ENCODE measurements at places on chromosomes 5 and 9. TPM values are rescaled to one million over a fixed set of nuclear protein-coding genes. Genes with fewer than 3 reads are reported as not detected.

ORM1 gene
- not detected for total RNA-seq

TMOD1 gene
- total RNA-seq: 12.4 TPM

GPBP1 gene
- total RNA-seq: 26.8 TPM

FAM221B gene
- not detected for total RNA-seq

PDE4D gene
- total RNA-seq: 2.8 TPM

DNA sequence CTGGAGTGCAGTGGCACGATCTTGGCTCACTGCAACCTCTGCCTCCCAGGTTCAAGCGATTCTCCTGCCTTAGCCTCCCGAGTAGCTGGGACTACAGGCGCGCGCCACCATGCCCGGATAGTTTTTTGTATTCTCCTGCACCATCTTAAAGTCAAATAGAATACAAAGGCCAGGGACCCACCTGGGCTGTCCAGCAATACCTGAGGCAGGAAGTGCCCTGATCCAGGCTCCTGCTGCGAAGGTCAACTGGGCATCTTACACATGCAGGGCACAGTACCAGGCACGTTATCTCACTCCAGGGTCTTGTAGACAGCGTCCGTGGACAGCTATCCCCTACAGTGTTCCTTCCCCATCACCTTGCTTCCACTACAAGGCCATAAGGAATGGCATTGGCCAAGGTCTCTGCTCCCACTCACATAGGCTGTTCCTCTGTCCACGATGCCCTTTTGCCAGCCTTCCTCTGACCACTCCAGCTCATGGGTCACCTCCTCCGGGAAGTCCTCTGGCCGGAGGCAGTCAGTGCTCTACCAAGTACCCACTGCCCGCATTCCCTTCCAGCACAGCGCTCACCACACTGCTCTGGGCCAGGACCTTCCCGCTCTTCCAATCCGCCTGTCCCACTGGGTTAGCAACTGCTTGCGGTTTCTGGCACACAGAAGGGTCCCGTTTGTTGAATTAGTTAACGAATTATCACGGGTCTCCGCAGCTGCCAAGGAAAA, 978 bp downstream of the P4HA2 start:
- peak; percentile 70 for DNase-seq
- peak overlapping the region; percentile 78 for H3K27ac ChIP-seq
- H3K36me3 ChIP-seq: no peaks in the 10 kb centered on the region
- H3K27me3 ChIP-seq: no peaks in the 10 kb centered on the region

- peak overlapping the region; percentile 99 for H3K4me3 ChIP-seq
- peaks cover 25% of the 10 kb centered on the region for H3K4me1 ChIP-seq
- H3K27me3 ChIP-seq: no peaks in the 10 kb centered on the region
- DNase-seq: peak; percentile 68
- H3K36me3 ChIP-seq: no peaks in the 10 kb centered on the region
These were observed 490 bp downstream of the ICE1 start for GRCh38 chr5:5422819-5423515.

- peaks cover 2% of the 10 kb centered on the region for H3K4me1 ChIP-seq
- no peak overlapping the region for H3K27ac ChIP-seq
- H3K36me3 ChIP-seq: no peaks in the 10 kb centered on the region
- no peak overlapping the region for H3K4me3 ChIP-seq
These were observed 125.8 kb upstream of the SLIT3 start for GRCh38 chr5:169426784-169427183.

- no peaks in the 10 kb centered on the region for H3K36me3 ChIP-seq
- no peak overlapping the region for H3K4me3 ChIP-seq
- DNase-seq: no peak
- peaks cover 10% of the 10 kb centered on the region for H3K4me1 ChIP-seq
These were observed 79.6 kb downstream of the MYO10 start for GRCh38 chr5:16856531-16856930.

GRCh38 chr9:2196757-2197156, 181.6 kb downstream of the SMARCA2 start:
- DNase-seq: no peak
- no peaks in the 10 kb centered on the region for H3K27me3 ChIP-seq
- H3K4me3 ChIP-seq: no peak overlapping the region
- H3K4me1 ChIP-seq: no peaks in the 10 kb centered on the region

DNA sequence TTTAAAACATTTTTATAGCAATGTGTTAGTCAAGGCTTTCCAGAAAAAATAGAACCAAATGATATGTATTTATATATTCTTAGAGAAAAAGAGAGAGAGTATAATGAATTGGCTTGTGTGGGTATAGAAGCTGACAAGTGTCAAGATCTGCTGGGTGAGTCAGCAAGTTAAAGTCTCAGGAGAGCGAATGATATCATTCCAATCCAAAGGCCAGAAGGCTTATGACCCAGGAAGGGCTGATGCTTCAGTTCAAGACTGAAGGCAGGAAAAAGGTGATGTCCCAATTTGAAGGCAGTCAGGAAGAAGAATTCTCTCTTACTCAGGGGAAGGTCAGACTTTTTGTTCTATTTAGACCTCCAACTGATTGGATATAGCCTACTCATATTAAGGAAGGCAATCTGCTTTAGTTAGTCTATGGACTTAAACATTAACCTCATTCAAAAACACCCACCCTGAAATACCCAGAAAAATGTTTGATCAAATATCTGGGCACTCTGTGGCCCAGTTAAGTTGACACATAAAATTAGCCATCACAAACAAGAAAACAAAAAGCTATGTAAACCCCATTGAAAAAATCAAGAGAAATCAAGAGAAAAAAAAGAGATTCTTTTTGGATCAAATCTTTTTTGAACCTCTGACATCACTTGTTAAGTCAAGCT, 189.6 kb downstream of the PIK3R1 start:
- H3K36me3 ChIP-seq: no peaks in the 10 kb centered on the region
- H3K4me3 ChIP-seq: no peak overlapping the region
- H3K27me3 ChIP-seq: no peaks in the 10 kb centered on the region
- H3K27ac ChIP-seq: no peak overlapping the region

- no peak overlapping the region for H3K27ac ChIP-seq
- DNase-seq: no peak
- H3K4me1 ChIP-seq: no peaks in the 10 kb centered on the region
- H3K27me3 ChIP-seq: no peaks in the 10 kb centered on the region
- H3K4me3 ChIP-seq: no peak overlapping the region
These were observed 37.4 kb downstream of the TTLL11 start for GRCh38 chr9:122055701-122056100.

DNA sequence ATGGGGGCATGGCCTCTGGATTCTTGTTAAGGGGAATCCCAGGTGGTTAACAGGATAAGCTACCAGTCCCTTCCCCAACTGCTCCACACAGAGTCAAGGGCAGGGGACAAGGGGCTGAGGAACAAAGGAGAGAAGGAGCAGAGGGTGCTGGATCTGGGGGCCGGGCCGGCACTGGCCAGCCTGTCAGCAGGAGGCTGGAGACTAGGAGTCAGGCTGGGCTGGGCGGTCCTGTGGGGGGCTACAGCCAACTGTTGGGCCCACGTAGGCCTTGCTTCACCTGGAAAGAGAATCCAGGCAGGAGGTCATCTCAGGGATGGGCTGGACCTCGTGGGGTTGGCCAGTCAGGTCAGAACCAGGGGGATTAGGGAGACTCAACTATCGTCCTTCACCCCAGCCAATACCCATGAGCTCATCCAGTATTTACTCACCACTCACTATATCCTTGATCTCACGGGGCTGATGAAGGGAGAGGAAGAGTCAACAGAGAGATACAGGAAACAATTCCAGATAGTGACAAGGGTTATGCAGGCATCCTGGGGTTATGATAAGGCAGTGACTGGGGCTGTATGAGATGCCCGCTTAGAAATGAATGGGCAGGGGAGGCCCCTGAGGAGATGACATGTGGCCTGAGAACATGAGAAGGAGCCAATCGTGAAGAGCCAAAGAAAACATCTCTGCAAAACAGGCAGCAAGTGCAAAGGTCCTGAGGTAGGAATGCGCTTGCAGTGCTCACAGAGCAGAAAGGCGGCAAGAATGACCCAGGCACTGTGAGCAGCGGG, 47.9 kb upstream of the SLC25A51 start:
- H3K27ac ChIP-seq: peak overlapping the region; percentile 67
- H3K27me3 ChIP-seq: no peaks in the 10 kb centered on the region

DNA sequence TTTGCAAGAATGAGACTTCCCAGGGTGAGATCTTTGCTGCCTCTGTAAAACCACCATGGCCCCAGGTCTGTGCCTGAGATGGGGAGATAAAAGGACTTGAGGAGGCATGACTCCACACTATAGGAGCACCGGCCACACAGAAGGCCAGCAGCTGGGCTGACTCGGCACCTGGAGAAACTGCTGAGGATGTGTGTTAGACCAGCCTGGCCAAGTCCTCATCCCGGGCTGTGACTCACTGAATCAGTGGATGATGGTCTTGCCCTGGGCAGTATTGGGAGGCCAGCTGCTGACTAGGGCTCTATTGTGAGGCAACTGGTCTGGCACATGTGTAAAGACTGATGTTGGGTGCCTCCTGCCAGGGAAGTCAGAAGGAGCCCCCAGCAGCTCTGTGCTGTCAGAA, 286.2 kb downstream of the ACTL7B start:
- H3K27me3 ChIP-seq: no peaks in the 10 kb centered on the region
- no peak overlapping the region for H3K27ac ChIP-seq
- no peaks in the 10 kb centered on the region for H3K36me3 ChIP-seq
- no peak for DNase-seq

GRCh38 chr5:180862645-180863044, 1.6 kb upstream of the ZFP62 start:
- no peak for DNase-seq
- H3K27ac ChIP-seq: no peak overlapping the region
- no peaks in the 10 kb centered on the region for H3K36me3 ChIP-seq
- H3K4me3 ChIP-seq: no peak overlapping the region
- H3K27me3 ChIP-seq: no peaks in the 10 kb centered on the region

- no peak for DNase-seq
- no peaks in the 10 kb centered on the region for H3K27me3 ChIP-seq
- no peaks in the 10 kb centered on the region for H3K4me1 ChIP-seq
- no peak overlapping the region for H3K4me3 ChIP-seq
- no peaks in the 10 kb centered on the region for H3K36me3 ChIP-seq
- no peak overlapping the region for H3K27ac ChIP-seq
These were observed 26.2 kb downstream of the PPARGC1B start for GRCh38 chr5:149756354-149756753.

GRCh38 chr5:145141534-145141933, 693.6 kb downstream of the PRELID2 start:
- no peaks in the 10 kb centered on the region for H3K4me1 ChIP-seq
- H3K27ac ChIP-seq: no peak overlapping the region
- H3K36me3 ChIP-seq: no peaks in the 10 kb centered on the region
- H3K27me3 ChIP-seq: no peaks in the 10 kb centered on the region

DNA sequence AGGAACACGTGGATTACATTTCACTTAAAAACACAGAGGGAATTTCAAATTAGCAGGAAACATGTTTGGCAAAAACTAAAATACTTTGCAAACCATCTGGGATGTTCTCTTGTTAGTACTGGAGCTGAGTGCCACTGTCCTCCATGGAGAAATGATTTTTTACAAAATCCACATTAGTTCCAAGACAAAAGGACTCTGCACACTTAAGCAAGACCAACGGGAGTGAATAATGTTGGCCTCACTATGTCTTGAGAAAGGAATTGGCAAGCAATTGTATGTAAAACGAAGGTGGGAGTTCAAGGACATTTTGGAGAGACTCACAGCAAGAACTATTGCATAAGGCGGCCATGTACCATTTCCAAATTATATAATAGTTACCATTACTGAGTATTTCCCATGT, 547.5 kb downstream of the EBF1 start:
- H3K4me3 ChIP-seq: no peak overlapping the region
- no peak for DNase-seq
- no peaks in the 10 kb centered on the region for H3K4me1 ChIP-seq
- no peak overlapping the region for H3K27ac ChIP-seq
- H3K36me3 ChIP-seq: no peaks in the 10 kb centered on the region

DNA sequence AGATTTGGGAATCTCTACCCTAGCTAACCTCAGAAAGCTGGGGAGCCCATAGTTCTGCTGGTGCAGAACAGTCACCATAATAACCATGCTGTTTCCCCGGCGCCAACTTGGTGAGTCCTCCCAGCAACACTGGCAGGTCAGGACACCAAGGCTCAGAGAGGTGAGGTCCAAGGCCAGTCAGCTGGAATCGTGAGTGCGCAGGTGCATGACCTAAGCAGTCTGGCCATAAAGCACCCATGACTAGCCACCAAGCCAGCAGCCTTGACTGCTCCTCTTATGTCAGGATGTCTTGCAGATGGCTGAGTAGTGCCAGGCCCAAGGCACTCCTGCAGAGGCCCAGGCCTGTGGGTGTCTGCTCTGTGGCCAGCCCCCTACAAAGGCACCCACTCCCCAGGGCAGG, 2.6 kb downstream of the RNF44 start:
- H3K27ac ChIP-seq: peak overlapping the region; percentile 93
- peaks cover 35% of the 10 kb centered on the region for H3K4me1 ChIP-seq
- no peak for DNase-seq
- H3K27me3 ChIP-seq: no peaks in the 10 kb centered on the region

DNA sequence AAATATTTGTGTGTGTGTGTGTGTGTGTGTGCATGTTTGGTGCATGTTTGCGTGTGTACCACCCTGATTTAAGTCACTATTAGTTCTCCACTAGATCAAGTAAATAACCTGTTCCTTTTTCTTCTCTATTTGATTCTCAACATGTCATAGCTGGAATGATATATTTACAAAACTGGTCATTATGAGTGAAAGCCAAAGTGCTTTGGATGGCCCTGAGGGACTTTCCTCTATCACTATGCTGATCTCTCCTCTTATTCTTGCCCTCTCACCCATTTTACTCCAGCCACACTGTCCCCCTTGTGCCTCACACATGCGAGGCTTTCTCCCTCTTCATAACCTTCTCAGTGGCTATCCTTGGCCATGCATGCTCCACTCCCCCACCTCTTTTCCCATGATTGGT, 144.6 kb upstream of the NMUR2 start:
- DNase-seq: no peak
- no peak overlapping the region for H3K27ac ChIP-seq
- no peaks in the 10 kb centered on the region for H3K4me1 ChIP-seq
- no peak overlapping the region for H3K4me3 ChIP-seq

- H3K36me3 ChIP-seq: no peaks in the 10 kb centered on the region
- H3K27me3 ChIP-seq: no peaks in the 10 kb centered on the region
- DNase-seq: no peak
- no peak overlapping the region for H3K27ac ChIP-seq
- H3K4me1 ChIP-seq: no peaks in the 10 kb centered on the region
These were observed 361.1 kb upstream of the TLE4 start for GRCh38 chr9:79210541-79211243.

DNA sequence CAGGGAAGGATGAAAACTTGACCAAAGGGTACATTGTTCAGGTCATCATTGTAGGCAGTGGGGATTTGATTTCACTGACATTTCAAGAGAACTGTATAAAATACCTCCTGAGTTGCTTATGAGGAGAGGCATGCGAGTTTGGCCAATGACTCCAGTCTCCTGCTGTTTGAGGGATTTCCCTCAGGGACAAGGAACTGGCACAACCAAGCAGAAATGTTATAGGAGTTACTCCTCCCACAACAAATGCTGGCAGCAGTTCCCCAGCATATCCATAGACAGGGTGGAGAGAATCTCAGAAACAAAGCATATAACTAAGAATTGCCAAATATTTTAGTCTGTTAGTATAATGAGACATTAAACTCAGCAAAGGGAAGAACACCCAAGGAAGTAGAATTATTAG, 47.2 kb upstream of the FBXL7 start:
- H3K4me3 ChIP-seq: no peak overlapping the region
- DNase-seq: no peak
- H3K36me3 ChIP-seq: no peaks in the 10 kb centered on the region
- no peaks in the 10 kb centered on the region for H3K4me1 ChIP-seq
- H3K27ac ChIP-seq: no peak overlapping the region

Data from pancreas (tissue), 10 donors.